ENCODE measurements at places on chromosomes 7 and 10.

DNA sequence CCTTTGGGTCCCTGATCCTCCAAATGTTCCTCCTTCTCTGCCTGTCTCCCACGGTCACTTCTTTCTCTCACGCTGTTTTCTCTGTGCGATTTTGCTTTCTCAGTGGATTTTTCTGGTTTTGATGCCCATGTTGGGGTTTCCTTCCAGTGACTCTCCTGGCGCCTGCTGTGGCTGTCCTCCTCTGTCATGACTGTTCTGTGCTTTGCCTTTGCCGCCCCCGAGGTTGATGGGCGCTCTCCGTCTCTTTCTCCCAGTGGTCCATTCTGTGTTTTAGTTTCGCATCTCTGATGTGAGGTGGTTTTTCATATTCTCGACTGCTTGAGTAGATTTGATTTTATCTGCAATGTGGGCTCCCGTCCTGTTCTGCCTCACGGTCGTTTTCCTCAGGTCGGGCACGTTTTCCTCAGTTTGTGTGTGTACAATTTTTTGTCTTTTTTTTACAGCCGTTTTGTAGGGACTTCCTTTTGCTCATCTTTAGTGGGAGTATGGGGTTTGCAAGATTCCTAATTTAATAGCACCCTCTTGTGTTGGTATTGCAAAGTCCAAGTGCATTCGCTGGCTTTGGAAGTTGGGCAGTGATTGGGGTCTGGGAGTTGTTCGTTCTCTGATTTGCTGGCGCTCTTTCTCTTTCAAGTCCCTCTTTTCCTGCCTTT is 100.0 kb downstream of the INPP5A start:
- DNase-seq, result no peak

DNA sequence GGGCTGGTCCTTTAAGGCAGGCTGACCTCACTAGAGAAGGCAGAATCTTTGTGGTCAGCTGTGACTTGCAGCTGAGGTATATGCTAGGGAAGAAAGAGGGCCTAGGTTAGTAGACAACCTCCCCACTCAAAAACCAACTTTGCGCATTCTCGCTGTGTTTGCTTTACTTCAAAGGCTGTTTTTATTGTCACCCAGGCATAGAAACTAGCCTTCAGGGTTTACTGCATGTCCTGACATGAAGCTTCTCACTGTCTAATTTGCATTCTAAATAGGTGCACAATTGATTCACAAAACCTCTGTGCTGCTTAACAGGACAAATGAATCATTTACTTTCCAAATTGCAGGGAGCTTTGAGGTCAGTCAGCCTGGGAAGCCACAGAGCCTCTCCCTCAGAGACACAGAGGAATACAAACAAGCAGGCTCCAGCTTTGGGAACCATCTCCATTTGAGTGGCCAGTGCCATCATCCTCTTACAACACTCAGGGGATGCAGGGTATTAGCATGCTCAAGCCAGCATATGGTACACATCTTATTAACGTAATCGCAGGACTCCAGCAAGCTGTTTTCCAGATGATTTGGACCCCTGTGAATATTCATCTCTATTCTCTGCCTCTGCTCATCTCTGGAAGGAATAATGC is 596.4 kb upstream of the GHITM start:
- DNase-seq, result no peak

GRCh38 chr10:119101366-119102098 is 2.4 kb upstream of the DENND10 start:
- no peak for DNase-seq

- DNase-seq, result no peak
Observed at GRCh38 chr7:107591421-107591820, 11.4 kb downstream of the BCAP29 start.

GRCh38 chr7:16431646-16432424 is 10.5 kb upstream of the CRPPA start:
- DNase-seq, result no peak

- DNase-seq, result no peak
Observed at GRCh38 chr10:57142925-57143576, 782.0 kb upstream of the ZWINT start.

GRCh38 chr7:4822677-4823076 is 39.2 kb downstream of the PAPOLB start:
- no peak for DNase-seq

Measured in stimulated activated naive CD8-positive, alpha-beta T cell treated with anti-CD3 and anti-CD28 coated beads, Interleukin-15, Interleukin-2, amounts not matched to agents 100 U/mL and 50 U/mL, for 24 hours (primary cell).